EH (cell line): ENCODE measurements at places on chromosomes 5 and 9.

DNA sequence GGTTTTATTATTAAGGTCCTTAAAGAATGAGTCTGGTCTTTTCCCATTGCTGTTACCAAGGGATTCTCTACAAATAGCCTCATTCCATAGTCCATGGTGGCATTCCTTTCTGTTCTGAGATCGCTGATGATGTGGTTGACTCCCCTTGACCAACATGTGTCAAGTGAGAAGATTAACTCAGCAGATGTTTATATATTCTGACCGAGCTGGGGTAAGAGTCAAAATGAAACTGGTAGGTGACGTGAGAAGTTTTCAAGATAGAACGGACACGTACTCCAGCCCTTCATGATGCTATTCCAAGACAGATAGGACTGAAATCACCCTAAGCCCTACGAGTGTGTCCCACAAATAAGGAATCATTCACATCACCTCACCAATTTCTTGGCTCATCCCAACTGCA lies 155.5 kb upstream of the WWC1 start:
- DNase-seq, result peak; percentile 35

- no peak for DNase-seq
Measured at GRCh38 chr9:135513351-135513846, 7.8 kb upstream of the LCN1 start.

DNA sequence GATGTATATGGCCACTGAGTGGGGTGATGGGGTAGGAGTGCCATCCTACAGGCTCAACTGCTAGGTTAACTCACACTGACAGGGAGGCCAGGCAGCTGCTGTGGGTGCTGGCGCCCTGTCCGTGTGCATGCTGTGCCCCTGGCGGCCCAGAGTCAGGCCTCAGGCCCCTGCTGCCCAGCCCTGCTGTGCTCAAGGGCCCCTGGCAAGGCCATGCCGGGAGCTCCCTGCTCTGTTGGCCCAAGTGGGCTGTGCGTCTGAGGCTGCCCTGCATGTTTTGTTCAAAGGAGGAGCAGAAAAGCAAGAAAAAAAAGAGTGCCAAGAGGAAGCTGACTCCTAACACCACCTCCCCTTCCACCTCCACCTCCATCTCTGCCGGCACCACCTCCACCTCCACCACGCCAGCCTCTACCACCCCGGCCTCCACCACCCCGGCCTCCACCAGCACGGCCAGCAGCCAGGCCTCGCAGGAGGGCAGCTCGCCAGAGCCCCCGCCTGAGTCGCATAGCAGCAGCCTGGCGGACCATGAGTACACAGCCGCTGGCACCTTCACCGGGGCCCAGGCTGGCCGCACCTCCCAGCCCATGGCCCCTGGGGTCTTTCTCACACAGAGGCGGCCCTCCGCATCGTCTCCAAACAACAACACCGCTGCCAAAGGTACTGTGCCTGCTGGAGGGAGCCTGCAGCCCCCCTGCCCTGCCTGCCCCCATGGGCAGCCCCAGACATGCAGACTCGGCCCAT lies 100.1 kb downstream of the PHF2 start:
- no peak for DNase-seq

GRCh38 chr9:134622896-134623257 lies 18.7 kb upstream of the COL5A1 start:
- no peak for DNase-seq

DNA sequence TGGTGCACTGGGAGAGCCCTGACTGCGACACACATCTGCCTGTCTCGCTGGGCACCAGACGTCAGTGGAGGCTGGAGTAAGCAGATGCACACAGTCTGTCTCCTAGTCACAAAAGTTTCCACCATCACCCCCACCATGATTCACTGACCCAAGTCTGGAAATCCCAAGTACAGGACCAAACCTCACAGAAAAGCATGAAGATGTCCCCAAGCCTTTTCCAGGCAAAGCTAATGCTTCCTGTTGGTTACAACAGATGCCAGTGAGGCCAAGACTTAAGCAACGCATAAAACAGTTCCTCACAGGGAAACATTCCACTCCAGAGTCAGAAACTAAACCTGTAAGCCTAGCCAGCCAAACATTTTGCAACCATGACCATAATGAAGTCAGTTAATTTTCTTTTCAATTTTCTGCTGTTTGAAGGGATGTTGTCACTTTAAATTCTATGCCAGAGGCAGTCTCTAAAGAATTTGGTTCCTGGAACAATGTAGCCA lies 259.3 kb upstream of the SLC30A5 start:
- peak; percentile 28 for DNase-seq

DNA sequence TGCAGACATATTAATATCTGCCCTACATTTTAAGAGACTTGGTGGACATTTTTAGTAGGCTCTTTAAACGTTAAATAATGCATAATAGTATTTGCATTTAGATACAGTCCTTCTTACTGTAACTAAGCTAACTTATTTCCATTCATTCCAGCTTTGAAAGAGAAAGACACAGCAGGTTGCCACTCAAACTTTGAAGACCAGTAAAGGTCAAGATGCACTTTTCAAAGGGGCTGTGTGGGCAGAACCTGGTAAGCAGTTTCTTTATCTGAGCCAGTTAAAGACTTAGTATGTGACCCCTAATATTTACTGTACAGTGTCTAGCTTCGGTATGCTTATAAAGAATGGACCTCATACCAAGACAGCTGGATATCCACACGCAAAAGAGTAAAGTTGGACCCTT lies 20.8 kb downstream of the PLGRKT start:
- DNase-seq, result no peak
